ENCODE measurements at places on chromosomes 3 and 15.

GRCh38 chr3:126464997-126465396 is 10.7 kb downstream of the ZXDC start:
- no peak for DNase-seq

GRCh38 chr3:14899993-14900618 is 47.3 kb upstream of the NR2C2 start:
- DNase-seq: no peak

DNA sequence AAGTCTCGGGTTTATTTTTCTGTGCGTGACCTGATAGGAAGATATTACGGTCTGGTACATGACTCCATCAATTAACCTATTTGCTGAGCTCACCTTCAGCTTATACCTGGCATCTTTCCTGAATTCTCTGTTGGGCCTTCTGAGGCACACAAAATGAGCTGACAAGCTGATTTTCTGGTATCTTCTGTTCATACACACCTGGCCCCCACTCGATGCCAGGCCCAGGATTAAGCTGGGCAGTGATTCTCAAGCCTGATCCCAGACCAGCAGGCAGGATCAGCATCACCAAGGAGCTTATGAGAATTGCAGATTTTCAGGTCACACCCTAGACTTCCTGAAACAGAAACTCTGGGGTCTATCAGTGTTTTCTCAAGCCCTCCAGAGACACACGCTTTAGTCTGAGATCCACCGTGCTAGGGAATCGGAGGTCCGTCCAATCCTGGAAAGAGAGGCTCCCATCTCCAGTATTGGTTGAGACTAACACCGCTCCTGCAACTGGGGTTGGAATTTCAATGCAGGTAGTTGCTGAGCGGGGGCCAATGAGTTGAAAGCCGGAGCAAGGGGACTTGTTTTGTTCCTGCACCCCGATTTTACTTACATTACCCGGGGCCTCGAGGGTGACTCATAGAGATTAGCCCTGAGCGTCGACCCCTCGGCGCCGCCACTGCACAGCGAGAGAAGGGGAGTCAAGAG is 636 bp upstream of the EIF1B start:
- DNase-seq: no peak

GRCh38 chr3:153404157-153404556 is 242.1 kb downstream of the RAP2B start:
- no peak for DNase-seq

GRCh38 chr15:83207009-83207659 is 489 bp downstream of the HDGFL3 start:
- DNase-seq: peak; percentile 42

GRCh38 chr3:107810171-107811071 is 280.4 kb downstream of the CD47 start:
- DNase-seq: no peak

GRCh38 chr15:44325568-44325967 is 37.0 kb downstream of the GOLM2 start:
- peak; percentile 6 for DNase-seq

Measured in neuronal stem cell (in vitro differentiated cells).